Stimulated activated CD4-positive, alpha-beta T cell treated with anti-CD3 and anti-CD28 coated beads, Interleukin-4, amount 100 ng/mL, for 1 hour (primary cell): ENCODE measurements at places on chromosomes 7 and 10.
A peak's percentile ranks its signal among the peaks of the same experiment; 100 is the strongest.

DNA sequence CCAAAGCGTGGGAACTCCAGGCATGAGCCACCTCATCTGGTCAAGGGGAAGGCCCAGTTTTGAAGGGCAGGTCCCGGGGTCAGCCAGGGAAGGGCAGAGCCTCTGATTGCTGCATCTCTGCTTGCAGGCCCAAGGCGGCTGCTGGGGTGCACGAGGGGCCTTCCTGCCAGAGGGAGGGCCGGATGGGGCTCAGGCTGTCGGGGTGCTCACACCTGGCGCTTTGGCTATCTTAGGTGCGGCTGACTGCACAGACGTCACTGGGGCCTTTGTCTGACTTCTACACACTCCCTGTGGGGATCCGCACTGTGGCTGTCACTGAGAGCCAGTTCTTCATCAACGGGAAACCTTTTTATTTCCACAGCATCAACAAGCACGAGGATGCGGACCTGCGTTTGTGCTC lies 68.7 kb downstream of the ZNF727 start:
- DNase-seq: no peak

GRCh38 chr7:155326385-155326784 lies 28.7 kb downstream of the INSIG1 start:
- no peak for DNase-seq

GRCh38 chr10:32981760-32982159 lies 23.7 kb upstream of the ITGB1 start:
- no peak for DNase-seq

- DNase-seq: no peak
Measured at GRCh38 chr10:49747303-49747646, 14.8 kb downstream of the OGDHL start.

DNA sequence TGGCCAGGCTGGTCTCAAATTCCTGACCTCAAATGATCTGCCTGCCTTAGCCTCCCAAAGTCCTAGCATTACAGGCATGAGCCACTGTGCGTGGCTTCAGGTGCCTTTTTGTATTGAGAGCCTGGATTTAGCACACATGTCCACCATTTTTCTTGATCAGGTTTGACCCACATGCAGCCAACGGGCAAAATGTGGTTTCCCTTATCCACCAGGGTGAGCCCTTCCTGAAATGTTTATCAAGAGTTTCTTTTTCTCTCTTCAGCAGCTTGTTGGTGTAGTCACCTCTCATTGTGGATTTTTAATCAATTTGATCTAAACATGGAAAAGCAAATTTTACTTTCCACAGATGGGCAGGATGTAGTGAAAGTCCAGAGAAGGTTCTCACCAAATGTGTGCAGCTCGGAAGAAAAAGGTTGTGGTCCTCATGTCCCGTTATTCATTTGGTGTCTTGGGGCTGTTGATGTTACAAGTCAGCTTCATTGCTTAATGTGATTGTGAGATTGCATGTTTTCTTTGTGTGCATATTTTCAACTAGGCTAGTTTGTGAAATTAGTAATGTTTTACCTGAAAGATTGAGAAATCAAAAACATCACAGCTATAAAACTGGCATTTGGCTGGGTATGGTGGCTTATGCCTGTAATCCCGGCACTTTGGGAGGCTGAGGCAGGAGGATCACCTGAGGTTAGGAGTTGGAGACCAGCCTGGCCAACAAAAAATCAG lies 28.9 kb downstream of the GUSB start:
- no peak for DNase-seq

DNA sequence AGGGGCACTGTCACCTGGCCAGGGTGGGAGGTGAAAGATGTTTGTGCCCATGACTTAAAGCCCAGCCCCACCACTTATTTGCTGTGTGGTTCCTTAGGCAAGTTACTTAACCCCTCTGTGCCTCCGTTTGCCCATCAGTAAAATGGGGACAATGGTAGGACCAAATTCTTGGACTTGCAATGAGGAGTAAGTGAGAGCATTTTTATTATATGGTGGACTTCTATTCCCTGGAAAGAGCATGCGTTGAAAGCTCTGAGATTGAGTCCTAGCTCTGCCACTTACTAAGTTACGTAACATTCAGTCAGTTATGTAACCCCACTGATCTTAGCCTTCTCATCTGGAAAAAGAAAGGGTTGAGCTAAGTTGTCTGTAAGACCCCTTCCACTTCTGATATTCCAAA lies 18.8 kb downstream of the VSIR start:
- no peak for DNase-seq

- DNase-seq: no peak
Measured at GRCh38 chr10:117425974-117426566, 50.8 kb upstream of the PDZD8 start.

GRCh38 chr7:7554649-7555575 lies 11.8 kb upstream of the MIOS start:
- no peak for DNase-seq

GRCh38 chr10:13006037-13006436 lies 4.5 kb upstream of the CCDC3 start:
- DNase-seq: no peak

DNA sequence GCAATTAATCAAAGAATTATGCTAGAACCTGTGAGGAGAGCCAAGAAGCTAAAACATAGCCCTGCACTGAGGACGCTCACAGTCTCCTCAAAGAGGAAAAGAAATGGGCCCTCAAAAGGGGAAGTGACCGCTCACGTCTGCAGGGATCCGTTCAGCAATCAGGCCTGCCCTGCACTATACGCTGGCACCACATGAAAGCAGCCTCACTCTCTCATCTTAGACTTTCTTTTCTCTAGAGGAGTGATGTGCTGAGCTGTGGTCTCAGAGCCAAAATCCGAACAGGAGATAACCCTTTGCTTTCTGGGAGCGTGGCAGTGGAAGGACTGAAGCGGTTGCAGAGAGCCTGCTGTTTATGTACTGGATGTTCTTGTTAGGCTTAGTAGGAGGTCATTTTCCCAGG lies 6.3 kb upstream of the IL2RA start:
- DNase-seq: no peak

GRCh38 chr7:129295015-129295423 lies 70.2 kb downstream of the AHCYL2 start:
- DNase-seq: no peak

DNA sequence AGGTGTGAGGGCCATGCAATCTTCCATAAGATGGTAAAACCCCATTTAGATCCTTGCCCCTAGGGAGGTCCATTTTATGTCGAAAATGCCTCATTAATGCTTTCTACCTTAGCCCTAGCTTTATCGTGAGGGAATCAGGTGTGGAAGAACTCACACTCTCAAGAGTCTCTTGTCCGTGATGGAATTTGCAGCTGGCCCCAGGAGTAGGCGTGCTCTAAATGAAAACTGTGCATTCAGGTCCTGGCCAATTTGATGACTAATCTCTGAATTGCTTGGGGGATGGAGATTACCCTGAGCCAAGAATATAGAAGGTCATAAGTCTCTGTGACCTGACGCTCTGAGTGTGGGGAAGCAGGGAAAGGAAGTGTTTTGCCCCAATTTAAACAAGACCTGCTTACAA lies 6.6 kb downstream of the C10orf90 start:
- no peak for DNase-seq

- no peak for DNase-seq
Measured at GRCh38 chr10:13003004-13003403, 1.5 kb upstream of the CCDC3 start.

DNA sequence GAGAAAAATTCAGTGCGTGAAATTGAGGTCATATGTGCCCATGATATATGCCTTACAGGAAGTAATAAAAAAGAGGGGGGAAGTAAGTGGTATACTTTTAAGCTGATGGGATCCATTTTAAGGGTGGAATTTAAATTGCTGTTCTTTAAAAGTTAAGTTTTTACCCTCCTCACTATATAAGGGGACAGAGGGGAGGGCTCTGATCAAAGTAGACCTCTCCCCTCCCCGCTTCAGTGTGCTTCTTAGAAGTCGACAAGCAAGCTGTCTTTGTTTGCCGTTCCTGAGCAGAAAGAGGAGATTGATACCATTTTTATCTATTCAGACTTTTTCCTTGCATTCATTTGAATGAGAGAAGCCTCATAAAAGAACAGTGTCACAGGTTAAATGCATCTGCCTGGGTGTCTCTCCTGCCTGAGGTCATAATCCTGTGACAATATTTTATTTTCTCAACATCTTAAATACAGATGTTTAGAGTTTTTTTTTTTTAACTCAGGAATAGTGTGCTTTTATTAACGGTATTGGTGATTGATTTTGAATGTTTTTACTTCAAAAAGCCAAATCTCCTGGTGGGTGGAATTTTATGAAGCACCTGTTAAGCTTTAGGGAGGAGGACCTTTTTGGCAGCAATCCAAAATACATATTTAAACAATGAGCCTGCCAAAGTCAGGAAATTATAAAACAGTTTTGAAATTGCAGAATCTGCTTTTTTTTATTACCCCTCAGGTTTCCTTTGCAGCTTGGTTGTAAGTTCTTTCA lies 141.7 kb downstream of the KAT6B start:
- no peak for DNase-seq

- DNase-seq: no peak
Measured at GRCh38 chr7:120825576-120825975, 32.4 kb downstream of the TSPAN12 start.

DNA sequence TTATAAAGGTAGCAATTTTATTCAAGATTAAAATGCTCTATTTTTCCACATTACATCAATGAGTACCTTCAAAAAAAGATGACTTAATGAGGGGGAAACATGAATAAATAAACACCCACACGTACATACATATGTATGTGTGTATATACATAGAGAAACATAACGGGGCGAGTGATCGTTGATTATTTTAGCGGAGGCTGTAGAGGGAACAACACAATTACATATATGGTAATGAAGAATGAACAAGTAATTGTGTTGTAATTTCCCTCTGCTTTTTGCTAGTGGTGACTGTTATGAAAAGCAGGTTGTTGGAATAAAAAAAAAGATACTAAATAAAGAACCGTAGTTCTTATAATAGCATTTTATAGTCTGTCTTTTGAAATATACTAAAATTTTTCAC lies 63.2 kb downstream of the CACNB2 start:
- no peak for DNase-seq

DNA sequence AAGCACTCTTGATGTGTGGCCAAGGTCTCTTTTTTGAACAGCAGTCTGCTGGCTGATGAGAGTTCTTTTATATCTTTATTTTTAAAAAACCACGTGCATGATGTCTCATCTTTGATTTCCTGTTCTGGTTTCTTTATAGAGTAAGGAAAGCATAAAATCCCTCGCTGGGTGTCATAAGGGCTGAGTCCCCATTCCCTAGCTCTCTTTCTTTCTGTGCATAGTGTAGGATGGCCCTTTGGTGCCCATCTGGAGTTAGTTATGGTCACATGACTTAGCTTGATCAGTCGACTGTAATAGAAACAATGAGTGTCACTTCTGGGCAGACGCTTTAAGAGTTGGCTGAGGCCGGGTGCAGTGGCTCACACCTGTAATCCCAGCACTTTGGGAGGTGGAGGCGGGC lies 38.5 kb downstream of the GHRHR start:
- DNase-seq: no peak

DNA sequence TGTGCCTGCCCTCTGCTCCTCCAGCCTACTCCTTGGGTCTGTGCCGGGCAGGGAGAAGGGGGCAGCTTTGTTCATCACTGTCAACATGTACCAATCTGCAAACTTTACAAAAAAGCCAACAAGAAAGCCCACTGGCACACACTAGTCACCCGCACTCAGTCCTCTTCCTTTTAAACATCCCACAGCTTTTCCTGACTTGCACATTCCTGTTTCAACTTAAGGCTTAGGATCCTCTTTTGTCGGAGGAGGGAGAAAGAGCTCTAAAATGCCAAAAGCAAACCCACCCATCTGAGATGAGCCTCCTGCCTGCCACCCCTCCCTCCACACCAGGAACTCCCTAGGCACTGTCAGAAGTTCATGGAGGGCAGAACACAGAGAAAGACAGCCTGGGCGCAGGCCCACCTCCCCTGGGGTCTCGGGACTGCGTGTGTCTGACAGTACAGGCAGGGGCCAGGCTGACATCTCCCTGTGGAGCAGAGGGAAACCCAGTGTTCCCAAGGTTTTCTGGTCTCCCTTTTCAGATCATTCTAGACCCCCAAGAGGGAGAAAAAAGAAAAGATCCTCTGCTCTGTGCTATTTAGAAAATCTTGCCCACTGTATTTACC lies 5.4 kb downstream of the PDIA4 start:
- no peak for DNase-seq

DNA sequence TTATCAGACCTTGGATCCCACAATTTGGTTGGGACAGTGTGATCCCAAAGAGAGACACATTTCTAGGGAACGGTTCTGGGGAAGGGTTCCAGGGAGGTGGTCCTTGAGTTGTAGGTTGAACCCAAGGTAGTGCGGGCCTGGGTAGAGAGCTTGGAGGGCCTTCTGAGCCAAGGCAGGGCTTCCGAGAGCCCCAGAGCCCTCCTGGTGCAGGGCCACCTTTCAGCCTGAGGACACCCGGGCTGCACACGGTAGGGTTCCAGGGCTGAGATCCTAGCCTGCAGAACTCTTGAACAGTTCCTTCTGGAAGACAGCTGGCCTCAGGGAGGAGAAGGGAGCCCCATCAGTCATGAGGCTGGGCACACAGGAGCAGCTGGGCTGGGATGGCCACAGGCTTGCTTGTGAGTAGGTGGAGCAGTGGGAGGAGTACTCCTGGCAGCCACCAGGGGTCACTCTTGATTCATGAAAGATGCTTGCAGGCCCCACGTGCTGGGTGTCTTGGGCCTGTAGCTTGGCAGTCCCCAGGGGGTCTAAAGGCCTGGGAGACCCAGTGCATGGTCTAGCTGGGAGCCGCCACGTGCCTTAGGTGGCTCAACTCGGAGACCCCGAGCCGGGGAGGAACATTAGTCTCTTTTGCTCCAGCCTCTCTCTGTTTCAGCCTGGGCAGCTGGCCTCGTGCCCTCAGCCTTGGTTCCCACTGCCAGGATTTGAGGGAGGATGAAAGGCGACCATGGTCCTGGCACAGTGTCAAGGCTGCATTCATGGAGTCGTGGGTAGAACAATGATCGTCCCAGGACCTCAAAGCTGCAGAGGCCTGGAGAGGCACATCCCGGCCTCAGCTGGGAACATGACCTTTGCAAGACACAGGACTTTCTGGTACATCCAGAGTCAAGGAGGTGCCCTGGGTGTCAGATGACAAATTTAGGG lies 381.6 kb downstream of the TYW1 start:
- peak; percentile 42 for DNase-seq

- no peak for DNase-seq
Measured at GRCh38 chr7:80882213-80882801, 36.5 kb downstream of the SEMA3C start.

DNA sequence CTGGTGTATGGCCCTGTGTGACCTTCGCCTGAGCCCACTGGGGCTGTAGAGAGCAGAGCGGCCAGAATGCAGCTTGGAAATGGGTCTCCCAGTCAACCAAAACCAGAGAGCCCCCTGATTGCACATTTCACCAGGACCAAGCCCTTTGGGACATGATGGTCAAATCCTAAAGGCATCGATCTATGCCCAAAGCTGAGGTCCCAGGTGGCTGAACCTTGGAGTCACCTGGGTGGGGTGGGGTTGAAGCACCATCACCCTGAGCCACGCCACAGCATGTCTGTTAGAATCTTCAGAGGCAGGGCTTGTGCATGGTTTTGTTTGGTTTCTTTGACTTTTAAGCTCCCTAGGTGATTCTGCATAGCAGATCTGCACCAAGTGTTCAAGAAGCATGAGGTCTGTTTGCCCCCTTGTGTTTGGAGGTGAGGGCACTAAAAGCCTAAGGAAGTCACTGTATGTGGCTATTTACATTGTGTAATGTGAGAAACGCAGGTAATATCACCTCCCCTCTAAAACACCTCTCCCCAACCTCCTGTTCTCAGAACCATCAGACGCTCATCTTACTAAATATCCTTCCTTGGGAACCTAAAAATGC lies 9.6 kb downstream of the PKD1L1 start:
- no peak for DNase-seq

- DNase-seq: no peak
Measured at GRCh38 chr7:146115548-146115850, 1.1 kb upstream of the CNTNAP2 start.

- DNase-seq: no peak
Measured at GRCh38 chr7:155234950-155235789, 62.5 kb upstream of the INSIG1 start.
